Natural killer cell (primary cell): ENCODE measurements at places on chromosomes 11 and 22.

DNA sequence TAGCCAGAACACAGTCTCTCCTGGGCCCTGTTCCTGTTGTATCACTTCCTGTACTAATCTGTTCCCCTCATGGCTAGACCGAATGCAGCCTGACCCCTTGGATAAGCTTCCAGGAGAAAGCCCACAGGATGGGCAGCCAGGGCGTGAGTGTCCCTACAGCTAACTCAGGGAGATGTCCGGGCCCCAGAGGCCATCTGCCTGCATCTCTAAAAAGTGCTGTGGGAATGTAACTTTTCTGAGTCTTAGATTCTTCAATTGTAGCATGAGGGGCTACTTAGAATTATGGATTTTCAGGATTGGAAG lies 7.7 kb upstream of the MALAT1 start:
- no peaks in the 10 kb centered on the region for H3K36me3 ChIP-seq
- no peak overlapping the region for H3K27ac ChIP-seq
- DNase-seq = no peak
- H3K4me1 ChIP-seq = peaks cover 37% of the 10 kb centered on the region
- H3K4me3 ChIP-seq = no peak overlapping the region
- no peaks in the 10 kb centered on the region for H3K27me3 ChIP-seq

GRCh38 chr11:69309631-69310280 lies 15.8 kb downstream of the MYEOV start:
- DNase-seq = no peak
- H3K27ac ChIP-seq = no peak overlapping the region
- no peaks in the 10 kb centered on the region for H3K27me3 ChIP-seq
- no peaks in the 10 kb centered on the region for H3K36me3 ChIP-seq

GRCh38 chr11:19426011-19426755 lies 185.4 kb upstream of the E2F8 start:
- H3K4me3 ChIP-seq = no peak overlapping the region
- H3K27me3 ChIP-seq = no peaks in the 10 kb centered on the region
- DNase-seq = no peak
- no peaks in the 10 kb centered on the region for H3K4me1 ChIP-seq
- no peaks in the 10 kb centered on the region for H3K36me3 ChIP-seq
- no peak overlapping the region for H3K27ac ChIP-seq

DNA sequence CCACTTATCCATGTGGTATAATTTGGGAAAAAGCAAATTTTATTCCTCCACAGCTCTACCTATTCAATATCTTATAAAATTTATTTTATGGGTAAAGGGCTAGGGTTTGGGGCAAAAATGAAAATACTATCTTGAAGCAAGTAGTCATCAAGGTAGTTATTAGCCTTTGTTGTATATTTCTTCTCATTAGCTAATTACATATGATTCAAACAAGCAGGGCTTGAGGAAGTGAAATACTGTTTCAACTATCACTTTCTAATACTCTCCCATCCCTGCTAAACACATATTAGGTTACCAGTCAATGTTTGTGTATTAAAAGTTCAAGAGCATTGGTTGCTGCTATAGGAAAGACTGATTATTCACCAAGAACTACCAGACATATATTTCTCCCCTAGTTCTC lies 517.3 kb downstream of the METTL15 start:
- no peaks in the 10 kb centered on the region for H3K27me3 ChIP-seq
- H3K36me3 ChIP-seq = no peaks in the 10 kb centered on the region
- DNase-seq = no peak
- no peaks in the 10 kb centered on the region for H3K4me1 ChIP-seq
- no peak overlapping the region for H3K27ac ChIP-seq

DNA sequence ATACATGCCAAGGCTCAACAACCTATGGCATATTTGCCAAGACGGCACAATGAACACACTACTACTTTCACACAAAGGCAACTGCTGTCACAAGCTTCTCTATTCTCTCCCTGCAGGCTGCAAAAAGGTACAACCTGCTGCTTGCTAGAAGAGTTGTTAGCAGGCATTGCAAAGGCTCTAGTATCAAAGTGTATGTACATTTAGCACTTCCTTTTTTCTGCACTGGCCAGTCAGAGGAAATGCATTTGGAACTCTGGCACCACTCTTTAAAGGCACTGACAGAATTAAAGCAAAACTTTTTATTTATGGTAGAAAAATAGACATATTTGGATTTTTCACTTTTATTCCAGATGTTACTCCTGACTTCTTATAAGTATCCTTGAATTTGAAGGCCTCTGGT lies 125.9 kb downstream of the CWF19L2 start:
- no peak overlapping the region for H3K27ac ChIP-seq
- H3K36me3 ChIP-seq = peaks cover 30% of the 10 kb centered on the region
- DNase-seq = no peak
- H3K4me3 ChIP-seq = no peak overlapping the region
- H3K27me3 ChIP-seq = no peaks in the 10 kb centered on the region

DNA sequence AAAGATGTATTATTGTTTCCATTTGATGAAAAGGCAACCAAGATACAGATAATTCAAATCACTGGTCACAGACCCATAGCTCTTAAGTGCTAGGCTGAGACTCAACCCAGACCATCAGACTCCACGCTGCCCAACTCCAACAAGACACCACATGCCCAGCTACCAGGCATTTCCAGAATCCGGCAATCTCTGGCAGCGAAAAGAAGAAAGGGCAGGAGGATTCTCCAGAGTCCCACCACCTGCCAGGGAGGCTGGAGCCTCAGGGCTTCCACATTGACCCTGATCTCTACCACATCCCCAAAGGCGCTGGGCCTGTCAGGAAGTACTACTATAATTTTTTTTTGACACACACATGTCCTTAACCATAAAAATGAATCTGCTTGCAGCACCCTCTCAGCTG lies 61.4 kb upstream of the ARFGAP3 start:
- no peak overlapping the region for H3K4me3 ChIP-seq
- H3K4me1 ChIP-seq = peaks cover 33% of the 10 kb centered on the region
- no peak overlapping the region for H3K27ac ChIP-seq
- DNase-seq = no peak
- no peaks in the 10 kb centered on the region for H3K36me3 ChIP-seq

DNA sequence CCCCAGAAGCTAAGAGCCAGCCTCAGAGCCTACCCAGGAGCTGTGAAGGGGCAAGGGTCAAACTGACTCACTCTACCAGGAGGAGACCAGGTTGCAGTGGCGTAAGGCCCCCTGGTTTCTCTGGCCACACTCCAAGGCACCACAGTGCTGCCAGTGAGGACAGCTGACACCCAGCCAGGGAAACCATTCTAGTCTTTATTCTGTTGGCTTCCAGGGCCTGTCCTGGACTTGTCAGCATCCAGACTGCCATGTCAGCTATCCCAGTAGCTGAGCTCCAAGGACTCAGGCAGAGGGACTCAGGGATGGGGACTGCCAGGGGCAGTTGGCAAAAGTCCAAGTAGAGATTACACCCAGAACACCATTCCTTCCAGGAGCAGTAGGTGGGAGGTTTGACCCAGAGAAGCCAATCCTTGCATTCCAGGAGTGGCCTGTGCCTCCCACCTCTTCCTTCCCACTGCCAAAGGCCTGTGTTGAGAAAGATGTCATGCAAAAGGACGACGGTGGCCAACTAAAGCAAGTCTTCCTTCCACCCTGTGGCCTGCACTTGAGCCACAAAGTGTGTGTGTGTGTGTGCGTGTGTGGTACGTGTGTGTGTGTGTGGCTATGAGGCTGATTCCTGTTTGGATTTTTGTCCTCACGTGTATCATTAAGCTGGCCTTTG lies 3.6 kb upstream of the MAPK8IP1 start:
- H3K27ac ChIP-seq = no peak overlapping the region
- H3K27me3 ChIP-seq = peaks cover 5% of the 10 kb centered on the region
- peaks cover 40% of the 10 kb centered on the region for H3K36me3 ChIP-seq
- DNase-seq = no peak
- peaks cover 12% of the 10 kb centered on the region for H3K4me1 ChIP-seq
- no peak overlapping the region for H3K4me3 ChIP-seq
